ENCODE measurements at places on chromosomes 7 and 10.
A peak's percentile ranks its signal among the peaks of the same experiment; 100 is the strongest.

- no peak for DNase-seq
These were observed 47.6 kb downstream of the PRKG1 start for GRCh38 chr10:51121861-51122260.

DNA sequence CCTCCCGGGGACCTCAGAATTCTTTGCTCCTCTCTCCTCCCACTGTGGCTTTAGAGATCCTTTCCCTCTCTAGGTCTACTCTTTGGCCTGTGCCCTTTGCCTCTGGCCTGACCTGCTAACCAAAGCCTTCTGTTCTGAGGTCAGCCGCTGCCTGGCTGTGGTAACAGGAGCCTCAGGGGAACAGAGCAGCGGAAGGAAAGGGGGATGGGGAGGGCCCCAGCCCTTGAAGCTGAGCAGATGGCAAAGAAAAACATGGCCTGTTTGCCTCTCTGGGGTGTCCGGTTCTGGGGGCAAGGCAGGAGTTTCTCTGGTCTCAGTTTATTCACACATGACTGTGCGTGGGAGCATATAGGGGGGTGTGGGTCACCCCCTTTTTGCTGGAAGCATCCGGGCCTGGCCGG, 28.2 kb downstream of the COL26A1 start:
- no peak for DNase-seq

DNA sequence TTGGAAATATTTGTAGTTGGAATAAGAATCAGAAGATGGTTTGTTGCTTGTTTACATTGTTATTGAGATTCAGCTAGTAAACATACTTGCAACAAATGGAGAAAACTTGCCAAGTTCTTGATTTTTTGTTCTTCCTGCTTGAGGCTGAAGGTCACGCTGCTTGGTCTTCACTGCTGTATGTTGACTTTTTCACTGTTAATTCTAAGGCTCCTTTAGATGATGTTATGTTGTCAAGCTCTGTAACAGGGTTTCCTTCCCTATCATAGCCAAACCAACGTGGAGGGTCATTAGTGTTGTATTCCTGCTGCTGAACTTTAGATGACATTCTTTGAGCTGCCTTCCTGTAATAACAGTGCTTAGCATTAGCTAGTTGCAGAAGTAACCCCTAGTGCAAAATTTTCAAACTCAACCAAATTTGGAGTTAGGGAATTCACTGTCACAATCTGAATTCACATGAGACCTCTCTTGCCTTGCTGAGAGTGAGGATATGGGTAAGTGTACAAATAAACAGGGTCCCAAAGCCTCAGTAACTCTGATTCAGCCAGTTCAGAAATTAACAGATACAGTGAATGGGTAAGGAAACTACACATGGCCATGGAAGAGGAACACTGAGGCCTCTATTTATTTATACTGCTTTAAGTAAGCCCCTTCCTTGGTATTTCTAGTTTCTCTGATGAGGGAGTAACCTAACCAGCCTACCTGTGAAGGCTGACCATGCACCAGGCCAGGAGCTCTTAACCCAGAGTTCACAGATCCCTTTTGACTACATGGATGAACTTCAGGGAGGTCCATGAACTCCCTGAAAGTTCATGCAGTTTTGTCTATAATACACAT, 64.6 kb downstream of the FAM185A start:
- no peak for DNase-seq

- no peak for DNase-seq
These were observed 60.5 kb downstream of the EMX2 start for GRCh38 chr10:117603081-117603480.

DNA sequence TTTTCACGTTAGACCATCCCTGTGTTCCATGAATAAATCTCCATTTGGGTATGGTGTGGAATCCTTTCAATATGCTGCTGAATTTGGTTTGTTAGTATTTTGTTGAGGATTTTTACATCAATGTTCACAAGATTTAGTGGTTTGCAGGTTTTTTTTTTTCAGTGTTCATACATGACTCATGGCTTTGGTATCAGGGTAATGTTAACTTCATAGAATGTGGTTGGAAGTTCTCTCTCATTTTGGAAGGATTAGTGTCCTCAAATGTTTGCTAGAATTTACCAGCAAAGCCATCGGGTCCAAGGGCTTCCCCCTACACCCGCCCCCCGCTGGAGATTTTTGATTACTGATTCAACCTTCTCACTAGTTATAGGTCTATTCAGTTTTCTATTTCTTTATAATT, 398.0 kb downstream of the NXPH1 start:
- DNase-seq, result no peak

GRCh38 chr7:139118805-139119485, 9.4 kb upstream of the ZC3HAV1 start:
- DNase-seq, result peak; percentile 61

DNA sequence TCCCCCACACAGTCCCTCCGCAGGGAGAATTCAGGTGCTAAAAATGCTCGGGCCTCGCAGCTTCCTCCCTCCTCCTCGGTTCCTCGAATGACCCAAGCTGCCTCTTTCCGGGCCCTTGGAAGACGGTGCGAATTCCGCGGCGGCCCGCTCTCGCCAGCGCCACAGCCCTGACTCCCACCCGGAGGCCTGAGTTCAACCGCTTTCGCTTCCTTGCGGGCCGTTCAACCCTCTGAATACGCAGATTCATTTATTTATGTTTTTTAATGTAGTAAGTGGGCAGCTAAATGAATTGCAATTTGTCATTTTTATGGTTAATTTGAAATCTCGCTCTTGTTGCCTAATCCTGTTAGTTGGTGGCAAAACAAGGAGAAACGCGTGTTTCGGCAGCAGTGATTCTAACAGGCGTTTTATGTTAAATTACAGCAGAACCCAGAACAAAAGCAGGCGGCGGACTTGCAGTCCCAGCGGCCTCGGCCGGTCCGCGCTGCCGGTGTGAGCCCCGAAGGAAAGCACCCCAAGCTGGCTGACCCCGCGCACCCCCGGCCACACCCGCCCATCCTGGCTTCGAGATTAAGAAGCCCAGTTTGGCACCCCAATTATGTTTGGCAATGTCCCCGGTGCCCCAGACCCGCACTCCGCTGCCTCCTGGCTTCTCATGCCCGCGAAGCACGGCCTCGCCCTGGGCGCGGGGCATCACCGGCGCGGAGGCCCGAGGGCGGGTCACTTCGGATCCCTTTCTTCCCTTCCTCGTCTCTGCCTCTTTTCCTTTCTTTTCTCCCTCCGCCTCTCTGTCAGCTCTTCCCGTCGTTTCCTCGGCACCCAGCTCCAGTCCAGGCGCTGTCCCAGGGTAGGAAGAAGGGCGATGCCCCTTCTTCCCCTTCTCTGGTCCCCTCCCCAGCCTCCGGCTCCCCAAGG, 75.9 kb downstream of the INSIG1 start:
- peak; percentile 41 for DNase-seq

DNA sequence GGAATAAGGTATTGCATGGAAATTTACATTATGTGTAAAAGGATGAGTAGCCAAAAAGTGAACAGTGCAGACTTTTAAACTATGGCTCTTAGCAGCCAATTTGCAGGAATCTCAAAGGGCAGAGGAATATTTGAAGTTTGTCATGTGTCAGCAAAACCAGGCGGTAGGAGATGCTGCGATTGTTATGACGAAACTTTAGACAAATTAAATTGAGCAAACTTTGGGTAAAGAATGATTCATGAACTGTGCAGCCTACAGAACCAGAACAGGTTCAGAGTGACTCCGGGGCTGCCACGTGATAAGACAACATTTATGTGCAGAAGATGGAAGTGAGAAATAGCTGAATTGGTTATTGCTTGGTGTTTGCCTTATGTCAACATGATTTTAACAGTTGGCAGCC, 39.2 kb upstream of the CCDC6 start:
- DNase-seq, result no peak

GRCh38 chr7:142668495-142668894, 80.8 kb upstream of the PRSS1 start:
- DNase-seq, result peak; percentile 49

GRCh38 chr10:102822222-102822621, 15.0 kb downstream of the CYP17A1 start:
- DNase-seq, result no peak

GRCh38 chr10:33117230-33117629, 159.2 kb upstream of the ITGB1 start:
- no peak for DNase-seq

DNA sequence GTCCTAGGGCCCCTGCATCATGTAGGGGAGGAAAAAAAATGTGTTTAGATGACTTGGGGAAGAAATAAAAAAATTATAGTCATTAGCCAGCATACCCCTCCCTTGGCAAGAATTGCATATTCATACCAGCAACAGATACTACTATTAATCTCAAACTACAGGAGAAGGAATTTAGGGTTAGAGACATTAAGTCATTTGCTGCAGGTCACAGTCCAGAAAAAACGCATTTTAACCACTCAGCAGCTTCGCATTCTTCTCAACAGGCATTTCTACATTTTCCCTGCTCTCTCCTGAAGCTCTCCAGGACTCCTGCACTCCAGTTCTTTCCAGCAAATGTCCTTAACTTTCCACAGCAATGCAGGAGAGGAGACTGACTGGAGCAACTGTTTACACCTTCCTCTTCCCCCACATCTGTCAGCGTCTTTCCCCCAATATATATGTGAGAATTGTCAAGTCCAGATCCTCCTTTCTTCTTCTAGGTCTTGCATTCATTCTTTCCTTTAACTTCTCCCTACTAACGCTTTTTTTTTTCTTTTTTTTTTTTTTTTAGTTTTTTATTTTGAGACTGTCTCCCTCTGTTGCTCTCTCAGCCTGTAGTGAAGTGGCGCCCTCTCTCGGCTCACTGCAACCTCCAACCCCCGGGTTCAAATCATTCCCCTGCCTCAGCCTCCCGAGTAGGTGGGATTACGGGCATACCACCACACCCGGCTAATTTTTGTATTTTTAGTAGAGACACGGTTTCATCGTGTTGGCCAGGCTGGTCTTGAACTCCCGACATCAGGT, 35.6 kb downstream of the PRPS1L1 start:
- peak; percentile 27 for DNase-seq

DNA sequence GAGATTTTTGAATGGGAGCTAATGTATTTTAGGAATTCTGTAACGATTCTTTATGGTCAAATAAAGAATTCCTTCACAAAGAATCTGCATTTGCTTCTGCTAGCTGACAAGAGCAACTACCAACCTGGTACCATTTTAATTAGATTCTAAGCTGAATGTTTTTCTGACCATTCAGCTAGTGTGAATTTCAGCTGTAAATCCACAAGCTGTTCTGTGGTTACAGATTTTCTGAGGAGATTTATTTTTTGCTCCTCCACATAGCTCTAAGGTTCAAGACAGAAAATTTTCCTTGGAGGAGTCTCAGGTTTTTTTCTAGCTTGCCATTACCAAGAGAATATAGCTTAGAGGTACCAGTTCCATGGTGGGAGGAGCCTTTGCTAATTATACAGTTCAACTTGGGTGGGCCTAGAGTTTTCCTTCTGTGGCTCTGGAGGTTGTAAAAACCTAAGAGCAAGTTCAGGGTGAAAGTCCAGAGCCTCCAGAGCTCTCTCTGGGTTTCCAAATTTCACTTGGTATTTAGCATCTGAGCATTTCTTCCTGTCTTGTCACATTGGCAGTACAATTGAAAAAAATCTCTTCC, 120.1 kb downstream of the JAZF1 start:
- no peak for DNase-seq

GRCh38 chr10:99768556-99768955, 13.9 kb upstream of the ABCC2 start:
- no peak for DNase-seq

DNA sequence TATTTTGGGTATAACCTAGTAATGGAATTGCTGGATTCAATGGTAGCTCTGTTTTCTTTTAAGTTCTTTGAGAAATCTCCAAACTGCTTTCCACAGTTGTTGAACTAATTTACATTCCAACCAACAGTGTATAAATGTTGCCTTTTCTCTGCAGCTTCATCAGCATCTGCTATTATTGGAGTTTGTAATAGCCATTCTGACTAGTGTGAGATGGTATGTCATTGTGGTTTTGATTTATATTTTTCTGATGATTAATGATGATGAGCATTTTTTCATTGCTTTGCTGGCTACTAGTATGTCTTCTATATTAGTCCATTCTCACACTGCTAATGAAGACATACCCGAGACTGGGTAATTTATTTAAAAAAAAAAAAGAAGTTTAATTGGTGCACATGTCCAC, 248.6 kb upstream of the MAGI2 start:
- no peak for DNase-seq

GRCh38 chr10:14674376-14675050, 100.2 kb downstream of the FAM107B start:
- DNase-seq, result no peak

- DNase-seq, result no peak
These were observed 37.3 kb downstream of the CFAP46 start for GRCh38 chr10:132904814-132905649.

DNA sequence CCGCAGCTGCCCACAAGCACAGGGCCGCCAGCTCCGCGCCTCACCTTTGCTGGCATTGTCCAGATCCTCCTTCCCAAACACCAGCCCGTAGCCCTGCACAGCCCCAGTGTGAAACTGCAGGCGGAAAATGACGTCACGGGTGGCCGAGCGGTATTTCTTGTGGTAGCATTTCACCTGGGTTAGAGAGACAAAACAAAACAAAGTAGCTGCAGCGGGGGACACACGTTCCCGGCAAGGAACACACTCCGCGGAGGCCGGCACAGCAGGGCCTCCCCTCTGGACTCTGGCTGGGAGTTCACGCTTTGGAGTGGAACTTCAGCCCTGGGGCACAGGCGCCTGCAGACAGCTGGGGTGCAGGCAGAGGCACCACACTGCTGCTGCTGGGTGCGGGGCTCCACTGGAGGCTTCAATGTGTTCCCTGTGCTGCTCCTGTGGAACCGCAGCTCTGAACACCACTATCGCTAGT, 181.1 kb downstream of the TNS3 start:
- no peak for DNase-seq

- DNase-seq, result no peak
These were observed 398.3 kb upstream of the NPVF start for GRCh38 chr7:25626451-25627131.

DNA sequence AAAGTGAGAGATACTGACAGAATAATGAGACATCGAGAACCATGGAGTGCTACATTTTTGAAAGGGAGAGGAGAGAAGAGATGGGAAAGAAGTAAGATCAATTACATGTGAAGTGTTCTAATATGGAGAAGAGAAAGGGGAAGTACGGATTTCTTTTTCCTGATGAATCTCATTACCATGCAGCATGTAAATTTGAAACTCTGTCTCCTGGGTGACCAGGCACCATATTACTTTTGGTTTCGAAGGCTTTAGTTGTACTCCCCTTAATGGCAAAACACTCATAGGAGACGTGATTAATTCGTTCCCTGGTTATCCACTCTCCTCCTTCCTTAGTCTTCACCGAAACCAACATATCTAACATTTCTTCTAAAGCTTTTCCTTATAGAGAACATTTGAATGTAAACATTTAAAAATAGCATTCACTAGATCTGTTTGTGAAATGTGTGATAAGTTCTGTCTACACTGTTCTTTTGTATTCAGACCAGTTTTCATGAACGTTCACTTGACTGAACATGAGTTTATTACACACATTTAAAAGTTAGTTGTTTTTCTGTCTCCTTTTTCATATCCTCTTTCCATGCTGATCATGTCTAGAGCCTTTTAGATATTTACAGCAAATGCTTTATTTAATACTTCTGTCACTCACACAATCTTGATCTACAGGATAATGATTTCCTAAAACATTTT, 80.2 kb upstream of the MSRB2 start:
- peak; percentile 11 for DNase-seq

Data from suppressor macrophage treated with lipopolysaccharide for 4 hours (primary cell).